ENCODE measurements at places on chromosomes 4 and X.

- DNase-seq: peak; percentile 67
Observed at GRCh38 chrX:42119076-42119475, 195.7 kb upstream of the CASK start.

DNA sequence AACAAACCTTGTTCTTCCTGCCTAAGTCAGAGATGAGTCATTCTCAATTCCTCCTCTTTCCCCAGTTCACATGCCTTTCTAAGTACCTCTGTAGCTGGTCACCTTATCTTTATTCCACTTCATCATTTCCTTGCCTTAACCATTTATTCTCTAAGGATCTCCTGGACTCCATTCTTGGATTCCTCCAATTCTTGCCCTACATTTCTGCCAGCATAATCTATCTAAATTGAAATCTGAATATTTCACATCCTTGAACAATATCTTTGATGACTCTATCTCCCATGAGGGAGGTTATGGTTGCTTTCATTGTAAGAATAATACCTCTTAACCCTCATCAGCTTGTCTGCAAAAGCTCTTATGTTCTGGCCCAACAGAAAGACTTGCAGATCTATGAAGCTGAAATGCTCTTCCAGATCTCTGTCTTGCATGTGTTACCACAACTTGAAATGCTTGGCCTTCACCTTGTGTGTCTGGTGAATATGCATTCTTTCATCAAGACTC lies 28.6 kb upstream of the PDE5A start:
- peak; percentile 31 for DNase-seq

DNA sequence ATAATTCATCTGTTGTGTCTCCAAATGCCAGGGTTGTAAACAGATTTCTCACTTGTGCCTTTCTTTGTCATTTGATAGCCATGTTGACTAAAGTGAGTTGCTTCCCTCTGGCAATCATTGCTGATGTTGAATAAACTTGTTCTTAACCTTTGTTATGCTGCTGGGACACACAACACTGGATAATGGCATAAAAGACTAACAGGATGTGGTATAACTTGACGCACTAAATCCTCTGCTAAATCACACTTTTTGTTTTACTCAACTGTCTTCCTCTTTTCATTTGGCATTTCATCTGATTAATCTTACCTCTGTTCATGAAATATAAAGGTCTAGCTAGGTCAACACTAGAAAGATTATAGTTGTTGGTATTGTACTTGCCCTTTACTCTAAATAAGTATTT lies 17.6 kb upstream of the CXCL5 start:
- no peak for DNase-seq

DNA sequence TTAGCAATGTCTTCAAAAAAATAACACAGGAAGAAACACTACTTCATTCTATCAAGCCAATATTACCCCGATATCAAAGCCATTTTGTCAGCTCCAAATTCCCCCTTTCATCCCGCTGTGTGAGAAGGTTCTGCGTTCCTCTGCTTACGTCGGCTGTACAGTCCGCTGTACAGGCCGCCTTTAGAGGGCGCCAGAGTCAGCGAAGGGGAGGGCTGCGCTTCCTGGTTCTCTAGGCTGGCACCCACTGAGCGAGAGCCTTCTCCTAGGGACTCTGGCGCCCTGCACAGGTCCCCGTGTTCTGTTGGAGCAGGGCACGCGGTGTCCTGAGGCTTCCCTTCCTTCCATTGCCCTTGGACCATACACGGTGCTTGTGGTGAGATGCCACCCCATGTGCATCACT lies 25.3 kb upstream of the CT45A1 start:
- peak; percentile 25 for DNase-seq

GRCh38 chrX:41604177-41604576 lies 84.6 kb upstream of the GPR34 start:
- DNase-seq: no peak

DNA sequence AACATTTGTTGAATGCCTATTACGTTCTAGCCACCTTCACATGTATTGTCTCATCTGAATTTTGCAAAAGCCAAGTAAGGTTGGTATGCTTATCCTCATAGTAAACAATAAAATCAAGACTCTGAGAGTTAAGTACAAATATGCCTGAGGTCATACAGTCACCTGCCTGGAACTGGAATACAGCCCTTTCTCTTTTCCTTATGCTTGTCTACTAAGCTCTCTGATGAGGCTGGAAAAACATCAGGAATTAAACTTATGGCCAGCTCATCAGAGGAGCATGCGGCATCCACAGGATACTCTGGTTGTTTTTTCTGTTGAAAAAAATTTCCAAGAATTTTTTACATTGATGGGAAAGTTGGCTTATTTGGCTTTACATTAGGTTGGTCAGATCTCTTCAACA lies 35.5 kb downstream of the NCAPG start:
- DNase-seq: no peak

DNA sequence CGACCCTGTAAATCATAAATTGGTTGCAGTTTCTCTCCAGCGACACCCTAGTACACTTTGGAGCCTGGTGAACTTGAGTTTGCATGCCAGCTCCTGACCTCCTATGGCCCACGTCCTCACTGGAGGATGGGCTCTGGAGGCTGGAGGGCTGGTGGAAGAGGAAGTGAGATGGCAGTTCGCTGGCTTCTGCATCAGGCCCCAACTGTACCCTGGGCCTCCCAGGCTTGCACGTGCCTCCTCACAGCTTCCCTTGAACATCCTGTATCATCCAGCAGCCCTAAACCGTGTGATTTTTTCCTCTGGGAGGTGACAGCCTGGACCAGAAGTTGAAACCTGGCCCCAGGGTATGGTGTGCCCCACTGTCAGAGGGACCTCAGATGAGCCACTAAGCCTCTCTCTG lies 78.5 kb downstream of the HTRA3 start:
- DNase-seq: no peak

DNA sequence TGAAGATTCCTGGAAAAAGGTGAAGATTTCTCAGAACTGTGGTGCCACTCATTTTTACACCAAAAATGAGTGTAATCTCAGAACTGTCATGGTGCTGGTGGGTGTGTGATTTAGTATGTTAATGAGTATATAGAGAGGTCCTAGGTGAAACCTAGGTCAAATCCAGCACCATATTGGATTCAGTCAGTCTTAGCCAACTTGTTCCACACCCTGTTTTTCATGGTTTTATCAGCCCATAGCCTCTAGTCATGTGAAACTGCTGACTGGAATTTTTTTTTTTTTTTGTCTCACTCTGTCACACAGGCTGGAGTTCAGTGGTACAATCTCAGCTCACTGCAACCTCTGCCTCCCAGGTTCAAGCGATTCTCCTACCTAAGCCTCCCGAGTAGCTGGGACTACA lies 58.0 kb downstream of the LAS1L start:
- DNase-seq: no peak

DNA sequence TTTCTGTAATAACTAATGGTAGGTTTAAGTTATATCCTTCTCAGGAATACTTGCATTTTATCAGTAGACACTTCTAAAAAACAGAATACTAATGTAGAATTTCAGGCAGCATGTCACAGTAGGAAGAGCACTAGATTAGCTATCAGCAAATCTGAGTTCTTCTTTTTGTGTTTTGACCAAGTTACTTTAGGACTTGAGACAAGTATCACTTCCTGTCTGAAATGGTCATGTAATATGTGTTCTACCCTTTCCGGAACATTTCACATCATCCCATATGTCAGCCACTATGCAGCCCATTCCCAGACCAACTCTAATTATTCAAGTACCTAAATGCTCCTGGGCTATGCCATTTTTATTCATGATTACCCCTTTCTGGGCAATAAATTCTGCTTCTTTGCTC lies 401.8 kb upstream of the RPS6KA3 start:
- DNase-seq: no peak

Data from Daoy (cell line).